Renal pelvis (tissue), 12 donors: ENCODE measurements at places on chromosomes 11 and 22.

DNA sequence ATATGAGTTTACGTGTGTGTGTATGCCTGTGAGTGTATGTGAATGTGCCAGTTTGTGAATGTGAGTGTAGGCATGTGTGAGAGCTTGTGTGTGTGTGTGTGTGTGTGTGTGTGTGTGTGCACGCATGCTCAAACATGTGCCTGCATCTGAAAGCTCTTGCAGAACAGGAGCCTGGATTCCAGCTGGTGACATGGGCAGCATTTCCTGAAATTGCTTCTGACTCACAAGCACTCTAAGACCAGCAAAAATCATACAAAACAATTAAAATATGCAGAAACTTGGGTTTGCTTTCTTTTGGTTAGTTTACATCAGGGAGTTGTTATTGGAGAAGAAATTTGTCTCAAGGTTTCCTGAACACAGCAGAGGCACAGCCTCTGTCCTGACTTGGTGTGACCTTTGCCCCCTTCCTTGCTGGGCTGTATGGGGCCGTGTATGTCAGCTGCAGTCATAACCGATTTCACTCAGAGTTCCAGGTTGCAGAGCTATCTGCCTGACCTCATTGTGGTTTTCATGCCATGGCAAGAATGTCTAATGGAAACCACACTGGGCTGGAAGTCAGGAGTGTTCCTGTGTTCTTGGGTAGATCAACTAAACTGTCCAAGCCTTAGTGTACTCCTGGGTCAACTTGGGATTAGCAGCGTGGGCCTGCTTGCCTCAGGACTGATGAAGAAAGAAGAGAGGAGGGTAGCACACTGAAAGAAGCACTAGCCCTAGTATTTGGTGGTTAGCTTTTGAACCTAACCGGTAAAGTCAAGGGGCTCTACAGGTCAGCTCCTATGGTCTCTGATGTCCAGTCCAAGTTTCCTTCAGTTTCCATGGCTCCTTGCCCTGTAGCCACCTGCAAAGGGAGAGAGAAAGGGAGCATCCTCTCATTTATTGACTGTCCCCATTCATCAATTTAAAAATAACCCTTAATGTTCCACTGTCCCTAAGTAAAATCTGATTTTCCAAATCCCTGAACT is 143.7 kb downstream of the SNX19 start:
- no peak for DNase-seq

GRCh38 chr11:27688076-27688475 is 12.2 kb downstream of the BDNF start:
- no peak for DNase-seq

- no peak for DNase-seq
Measured at GRCh38 chr11:44607319-44607962, 42.0 kb downstream of the CD82 start.

GRCh38 chr11:103609117-103610066 is 427.0 kb upstream of the DDI1 start:
- DNase-seq = no peak

DNA sequence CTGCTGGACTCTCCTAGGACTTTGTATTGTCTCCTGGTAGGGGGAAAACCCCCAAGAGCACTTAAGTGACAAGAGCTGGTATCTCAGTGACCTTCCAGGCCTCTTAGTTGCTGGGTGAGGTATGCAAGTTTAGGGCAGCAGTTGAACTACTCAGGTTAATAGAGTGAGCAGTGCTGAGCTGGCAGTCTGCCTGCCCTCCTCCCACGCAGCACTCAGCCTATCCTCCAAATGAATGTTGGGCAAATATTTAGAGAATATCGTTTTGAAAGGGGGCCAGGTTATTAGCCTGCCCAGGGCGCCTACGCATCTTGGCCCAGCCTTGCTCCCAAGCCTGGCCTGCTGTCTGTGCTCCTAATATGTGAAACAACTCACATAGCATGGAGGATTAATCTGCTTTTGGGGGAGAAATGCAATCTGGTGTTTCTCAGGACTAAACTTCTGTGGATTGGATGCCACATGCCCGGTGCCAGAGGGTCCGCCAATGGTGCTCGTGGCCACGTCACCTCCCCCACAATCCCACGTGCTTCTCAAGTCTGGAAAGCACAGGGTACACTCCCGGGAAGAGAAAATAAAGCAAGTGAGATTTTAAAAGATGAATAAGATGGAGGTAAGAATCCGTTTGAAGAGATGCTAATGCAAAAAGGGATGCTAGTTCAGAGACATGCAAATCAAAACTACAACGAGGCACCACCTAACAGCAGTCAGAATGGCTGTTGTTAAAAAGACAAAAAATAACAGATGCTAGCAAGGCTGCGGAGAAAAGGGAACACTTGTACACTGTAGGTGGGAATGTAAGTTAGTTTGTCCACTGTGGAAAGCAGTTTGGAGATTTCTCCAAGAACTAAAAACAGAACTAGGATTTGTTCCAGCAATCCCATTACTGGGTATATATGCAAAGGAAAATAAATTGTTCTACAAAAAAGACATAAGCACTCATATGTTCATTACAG is 67.7 kb downstream of the SPON1 start:
- no peak for DNase-seq

DNA sequence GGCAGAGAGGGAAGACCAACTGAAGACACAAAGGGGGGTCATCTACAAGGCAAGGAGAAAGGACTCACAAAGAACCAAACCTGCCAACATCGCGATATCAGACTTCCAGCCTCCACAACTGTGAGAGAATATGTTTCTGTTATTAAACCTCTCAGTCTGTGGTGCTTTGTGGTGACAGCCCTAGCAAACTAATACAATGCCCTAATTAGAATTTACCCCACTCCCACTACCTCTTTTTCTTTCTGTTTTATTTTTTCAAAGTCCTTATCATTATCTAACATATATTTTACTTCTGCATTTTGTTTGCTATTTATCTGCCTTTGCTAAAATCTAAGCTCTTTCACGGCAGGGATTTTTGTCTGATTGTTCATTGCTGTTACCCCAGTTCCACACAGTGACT is 2.5 kb upstream of the OR52D1 start:
- DNase-seq = no peak

GRCh38 chr11:13105237-13105844 is 96.2 kb downstream of the RASSF10 start:
- DNase-seq = no peak

DNA sequence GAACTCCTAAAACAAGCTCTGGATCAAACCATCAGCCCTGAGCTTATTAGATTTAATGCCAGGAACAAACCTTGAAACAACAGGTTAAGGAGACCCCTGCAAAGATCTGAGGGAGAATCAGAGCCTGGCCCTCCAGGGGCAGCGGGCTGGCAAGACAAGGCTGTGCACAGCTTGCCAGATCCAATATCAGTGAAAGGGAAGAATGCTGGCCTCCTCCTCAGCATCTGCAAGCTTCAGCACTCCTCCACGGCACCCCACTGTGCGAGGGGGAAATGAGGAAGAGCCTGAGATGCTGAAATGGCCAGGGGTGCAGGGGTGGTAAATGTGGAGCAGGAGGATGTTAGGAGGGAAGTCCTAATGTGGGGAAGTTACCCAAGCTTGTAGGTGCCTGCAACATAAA is 167.0 kb downstream of the TENM4 start:
- DNase-seq = no peak

GRCh38 chr11:111557425-111558111 is 17.0 kb downstream of the LAYN start:
- no peak for DNase-seq

- no peak for DNase-seq
Measured at GRCh38 chr22:45302751-45303150, 7.0 kb upstream of the FAM118A start.

DNA sequence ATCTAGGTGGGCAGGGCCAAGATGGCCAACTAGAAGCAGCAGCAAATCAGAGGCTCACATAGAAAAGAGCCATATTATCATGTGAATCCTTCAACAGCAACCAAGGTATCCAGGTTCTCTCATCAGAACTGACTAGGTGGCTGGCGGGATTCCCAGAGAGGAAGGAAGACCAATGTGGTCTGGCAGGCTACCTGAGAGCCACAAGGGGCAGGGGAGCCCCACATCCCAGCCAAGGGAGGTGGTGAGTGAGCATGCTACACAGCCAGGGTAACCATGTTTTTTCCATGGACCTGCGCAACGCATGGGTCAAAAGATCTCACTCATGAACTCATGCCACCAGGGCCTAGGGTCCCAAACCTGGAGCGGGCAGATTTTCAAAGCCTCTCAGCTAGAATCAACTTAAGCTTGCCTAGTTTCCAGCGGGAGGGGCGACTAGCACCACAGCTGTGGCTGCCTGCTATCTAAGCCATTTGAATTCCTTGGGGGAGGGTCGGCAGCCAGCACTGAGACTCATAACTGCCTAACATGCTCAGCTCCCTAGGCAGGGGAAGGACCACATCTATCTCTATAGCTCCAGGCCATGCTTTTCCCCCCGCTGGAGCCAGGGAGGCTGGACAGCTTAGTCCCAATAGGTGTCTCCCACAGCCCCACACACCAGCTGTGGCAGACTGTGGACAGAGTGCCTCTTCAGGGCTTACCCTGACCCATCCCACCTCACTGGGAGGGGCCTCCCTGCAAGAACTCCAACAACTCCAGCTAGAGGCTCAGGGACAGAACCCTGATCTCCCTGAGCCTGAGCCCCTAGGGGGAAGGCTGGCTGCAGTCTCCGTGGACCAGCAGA is 28.7 kb upstream of the CASP12 start:
- no peak for DNase-seq
